T-helper 22 cell (primary cell): ENCODE measurements at places on chromosomes 2 and 18.

DNA sequence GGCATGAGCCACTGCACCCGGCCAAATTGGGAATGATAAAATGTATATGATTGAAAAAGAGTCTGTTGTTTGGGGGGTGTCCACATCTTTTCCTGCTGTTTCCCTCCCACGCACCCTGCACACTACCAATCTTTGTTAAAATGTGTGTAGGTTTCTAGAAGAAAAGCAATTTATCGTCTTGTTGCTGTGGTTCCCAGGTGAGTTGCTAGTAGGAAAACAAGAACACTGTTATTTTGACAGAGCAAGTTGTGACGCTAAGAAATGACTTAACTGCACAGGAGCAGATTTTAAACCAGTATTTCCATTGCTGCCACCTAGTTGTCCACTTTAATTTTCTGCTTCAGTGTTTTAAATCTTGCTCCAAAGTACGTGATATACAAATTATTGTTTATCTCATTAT lies 21.0 kb upstream of the USP14 start:
- no peak for DNase-seq

DNA sequence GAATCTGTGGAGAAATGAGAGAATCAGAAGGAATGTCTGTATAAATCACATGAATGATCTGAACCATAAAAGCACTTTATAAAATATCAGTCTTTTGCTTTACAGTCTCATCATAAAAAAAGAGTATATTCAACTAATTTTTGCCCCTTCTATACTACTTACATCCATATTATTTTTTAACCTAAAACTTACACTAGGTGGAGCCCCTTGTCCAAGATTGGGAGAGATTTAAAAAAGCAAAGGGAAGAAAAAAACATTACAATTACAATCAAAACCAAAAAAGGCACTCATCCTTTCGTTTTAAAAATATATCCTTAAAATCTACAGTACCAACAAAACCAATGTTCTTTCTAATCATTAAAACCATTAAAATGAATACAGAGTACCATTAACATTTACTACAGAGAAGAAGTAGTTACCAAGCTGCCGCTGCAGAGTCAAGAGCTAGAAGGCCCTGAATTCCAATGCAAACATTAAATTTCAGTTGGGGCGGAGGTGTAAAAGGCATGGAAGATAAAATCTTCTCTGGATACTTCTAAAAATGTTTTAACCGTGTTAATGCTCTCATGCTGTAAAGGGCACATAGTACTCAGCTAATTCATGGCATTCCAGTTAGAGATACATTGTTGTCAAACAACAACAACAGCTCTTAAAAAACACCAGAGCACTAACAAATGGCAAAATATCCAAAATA lies 56.7 kb upstream of the EPB41L3 start:
- DNase-seq: no peak

- DNase-seq: no peak
Measured at GRCh38 chr2:195382186-195382585, 274.8 kb upstream of the SLC39A10 start.

- DNase-seq: no peak
Measured at GRCh38 chr2:238963161-238963970, 115.5 kb downstream of the TWIST2 start.

DNA sequence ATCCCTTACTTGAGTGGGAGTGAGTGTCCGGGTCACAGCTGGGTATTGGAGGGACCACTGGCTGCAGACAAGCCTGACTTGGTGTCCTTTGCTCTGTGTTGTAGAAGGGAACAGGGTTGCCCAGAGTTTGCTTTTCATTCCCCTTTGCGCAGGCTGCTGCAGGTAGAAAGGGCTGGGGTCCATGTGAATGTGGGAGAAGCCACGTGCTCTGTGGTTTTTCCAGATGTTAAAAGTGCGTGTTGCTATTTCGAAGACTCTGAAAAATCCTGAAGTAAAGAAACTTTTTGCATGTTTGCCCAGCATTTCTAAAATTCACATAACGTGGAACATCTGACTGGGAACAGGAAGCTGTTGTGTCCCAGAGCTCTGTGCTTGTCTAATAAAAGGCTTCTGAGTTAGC lies 28.8 kb downstream of the GLI2 start:
- DNase-seq: no peak

- no peak for DNase-seq
Measured at GRCh38 chr18:37567994-37568359, 2.4 kb upstream of the CELF4 start.

- DNase-seq: no peak
Measured at GRCh38 chr2:193966590-193966989, 1690.4 kb upstream of the SLC39A10 start.

GRCh38 chr2:43437363-43437762 lies 158.5 kb downstream of the THADA start:
- no peak for DNase-seq

- no peak for DNase-seq
Measured at GRCh38 chr2:114405247-114406116, 37.0 kb upstream of the DPP10 start.

- DNase-seq: no peak
Measured at GRCh38 chr2:130878316-130878715, 41.6 kb downstream of the ARHGEF4 start.

DNA sequence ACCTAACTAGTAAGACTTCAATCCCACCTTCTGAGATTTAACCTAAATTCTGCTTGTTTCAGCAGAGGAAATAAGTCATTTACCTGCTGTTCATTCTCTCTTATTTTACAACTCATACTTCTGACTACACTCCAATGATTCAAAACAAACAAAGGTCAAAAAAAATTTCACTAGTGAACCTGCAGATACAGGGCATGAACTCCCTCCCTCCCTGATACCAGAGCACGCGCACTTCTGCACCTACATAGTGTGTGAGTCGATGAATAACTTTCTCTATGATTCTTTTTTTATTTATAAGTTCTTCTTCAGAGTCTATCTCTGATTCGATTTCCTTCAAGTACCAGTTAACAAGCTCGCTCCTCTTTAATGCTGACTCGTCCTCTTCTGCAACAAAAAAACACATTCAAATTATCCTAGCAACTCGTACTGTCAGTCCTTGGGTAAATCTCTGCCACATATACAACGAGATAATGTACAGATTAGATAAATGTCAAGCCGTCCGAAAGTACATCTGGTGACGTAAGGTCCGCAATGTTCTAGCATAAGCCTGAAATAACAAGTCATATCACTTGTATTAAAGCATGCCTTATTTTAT lies 7.4 kb upstream of the LCT start:
- DNase-seq: no peak
